ENCODE measurements at places on chromosomes 6 and 20. TPM values are rescaled to one million over a fixed set of nuclear protein-coding genes. Genes with fewer than 3 reads are reported as not detected.

GRCh38 chr20:58127701-58128111 lies 100.7 kb downstream of the ANKRD60 start:
- peak; percentile 14 for DNase-seq

- DNase-seq = no peak
Observed at GRCh38 chr6:9168669-9169068, 733.3 kb upstream of the SLC35B3 start.

DNA sequence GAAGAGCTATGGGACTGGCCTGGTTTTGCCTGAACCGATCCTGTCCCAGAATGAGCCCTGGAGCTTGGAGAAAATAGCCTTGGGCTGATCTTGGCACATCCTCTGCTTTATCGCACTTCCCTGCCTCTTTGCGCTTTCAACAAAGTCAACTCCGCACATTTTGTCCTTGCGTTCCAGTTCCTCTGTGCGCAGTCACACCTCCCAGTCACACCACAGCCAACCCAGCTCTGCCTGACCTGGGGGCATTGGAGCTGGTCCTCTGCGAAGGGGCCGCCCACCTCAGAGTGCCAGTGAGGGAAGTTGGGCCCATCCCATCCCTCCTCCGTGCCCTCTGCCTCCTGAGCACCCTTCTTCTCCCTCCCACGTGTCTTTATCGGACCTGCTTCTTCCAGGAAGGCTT lies 16.9 kb upstream of the UQCC2 start:
- DNase-seq = no peak

- DNase-seq = no peak
Observed at GRCh38 chr6:22145823-22146677, 150.8 kb downstream of the PRL start.

GRCh38 chr6:19691465-19692167 lies 145.6 kb upstream of the ID4 start:
- DNase-seq = no peak

DNA sequence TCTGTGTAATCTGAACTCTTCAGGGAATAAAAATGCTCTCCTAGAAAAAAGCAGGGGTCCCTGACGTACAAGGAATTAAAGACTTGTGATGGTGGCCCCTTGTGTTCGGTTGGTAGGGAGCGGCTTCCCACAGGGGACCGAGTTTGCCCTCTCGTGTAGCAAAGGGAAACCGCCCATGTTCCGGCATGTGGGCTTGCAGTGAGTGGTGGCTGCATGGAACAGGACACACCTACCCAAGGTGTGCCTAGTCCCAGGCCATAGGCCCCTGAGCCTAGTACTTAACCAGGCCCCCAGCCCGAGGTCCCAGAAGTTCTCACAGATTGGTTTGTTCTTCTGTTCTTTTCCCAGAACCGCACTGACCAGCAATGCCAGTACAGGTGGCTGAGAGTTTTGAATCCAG lies 15.5 kb downstream of the MYBL2 start:
- no peak for DNase-seq

DNA sequence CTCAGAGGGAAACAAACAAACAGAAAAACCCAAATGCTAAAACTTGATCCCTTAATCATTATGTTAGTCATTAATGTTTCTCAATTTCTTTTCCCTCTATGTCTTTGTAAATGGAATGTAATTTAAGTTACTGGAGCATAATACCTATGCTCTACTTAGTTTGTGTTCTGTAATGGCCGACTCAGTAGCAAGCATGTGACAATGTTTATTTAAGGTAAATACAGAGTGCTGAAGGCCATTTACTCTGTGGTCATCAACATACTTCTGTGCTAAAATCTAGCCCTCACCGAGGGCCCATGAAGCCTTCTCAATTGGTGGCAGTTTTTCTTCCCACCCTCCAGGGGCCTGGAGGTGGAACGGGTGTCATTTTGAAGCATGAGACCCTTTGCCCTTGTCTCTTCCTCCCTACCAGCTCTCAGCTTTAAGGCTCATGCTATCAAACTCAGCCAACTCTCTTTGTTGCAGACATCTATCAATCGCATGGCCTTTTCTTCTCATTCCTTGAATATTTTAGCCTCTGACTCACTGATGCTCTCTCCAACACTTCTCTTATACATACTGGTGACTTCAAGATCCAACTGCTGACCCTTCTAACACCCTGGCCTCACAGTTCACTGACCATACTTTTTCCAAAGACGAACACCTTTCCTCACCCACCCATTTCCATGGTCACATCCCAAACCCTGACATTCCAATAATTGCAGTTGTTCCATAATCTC lies 48.2 kb downstream of the STX7 start:
- no peak for DNase-seq

DNA sequence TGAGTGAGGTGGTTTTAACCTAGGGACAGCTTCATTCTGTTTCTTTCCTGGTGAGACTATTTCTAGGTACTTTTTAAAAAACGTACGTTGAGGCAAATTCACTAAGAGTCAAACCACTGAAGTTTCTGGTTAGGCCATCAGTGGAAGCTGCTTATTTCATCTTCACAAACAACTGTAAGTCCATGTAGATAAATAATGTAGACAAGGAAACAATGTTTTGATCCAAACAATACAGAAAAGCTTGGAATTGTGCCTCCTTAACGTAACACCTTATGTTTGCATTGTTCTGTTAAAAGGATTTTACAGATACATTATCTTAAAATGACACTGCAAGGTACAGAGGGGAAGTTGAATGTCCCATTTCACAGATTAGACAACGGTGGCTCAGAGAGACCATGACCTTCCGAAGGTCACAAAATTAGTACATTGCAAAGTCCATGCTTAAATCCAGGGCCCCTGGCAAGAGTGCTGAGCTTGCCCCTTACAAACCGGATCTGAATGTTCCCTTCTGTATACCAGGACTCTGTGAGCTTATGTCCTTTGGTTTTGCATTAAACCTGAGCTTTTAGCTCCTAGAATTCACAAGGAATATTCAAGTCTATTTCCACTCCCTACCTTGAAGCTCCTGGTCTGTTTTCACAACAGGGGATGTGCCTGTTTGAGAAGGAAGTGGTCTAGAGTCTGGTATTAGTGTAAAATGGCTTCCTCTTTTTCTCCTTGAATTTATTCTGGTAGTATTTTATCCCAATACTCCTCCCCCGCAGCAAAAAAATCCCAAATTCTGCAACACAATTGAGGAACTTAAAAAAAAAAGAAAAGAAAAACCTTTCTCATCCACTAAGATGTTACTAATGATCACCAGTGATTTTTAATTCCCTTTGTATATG lies 28.9 kb upstream of the ZNF217 start:
- no peak for DNase-seq

DNA sequence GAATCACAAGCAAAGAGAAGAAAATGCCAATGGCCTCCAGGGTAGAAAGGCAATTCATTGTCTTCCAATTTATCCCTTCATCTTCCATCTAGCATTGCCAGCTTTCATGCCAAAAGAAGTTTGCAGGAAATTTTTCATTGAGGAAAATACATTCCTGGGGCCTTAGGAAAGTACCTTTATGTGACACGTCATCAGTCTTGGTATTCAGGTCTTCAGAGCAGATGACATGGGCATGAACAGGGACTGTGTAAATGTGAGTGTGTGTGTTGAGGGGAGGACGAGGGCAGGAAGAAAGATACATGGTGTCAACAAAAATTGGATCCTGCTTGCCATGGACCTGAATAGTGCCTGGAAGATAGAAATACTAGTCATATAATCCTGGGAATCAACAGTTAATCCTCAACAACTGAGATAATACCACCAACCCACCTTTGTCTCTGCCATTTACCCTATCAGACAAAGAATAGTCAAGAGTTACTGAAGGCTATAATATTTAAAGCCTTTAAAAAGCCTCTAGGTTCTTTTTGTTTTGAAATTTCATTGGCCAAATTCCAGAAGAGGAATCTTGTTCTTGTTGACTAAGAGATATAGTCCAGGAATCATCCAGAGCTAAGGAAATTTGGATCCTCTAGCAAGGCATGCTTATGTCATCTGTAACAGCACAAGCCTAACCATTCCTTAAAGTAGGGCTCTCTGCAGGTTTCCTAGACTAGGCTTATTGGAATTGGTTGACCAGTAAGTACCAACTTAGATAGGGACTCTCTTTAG lies 405.8 kb upstream of the SASH1 start:
- no peak for DNase-seq

- DNase-seq = no peak
Observed at GRCh38 chr6:130893277-130893676, 66.1 kb downstream of the SMLR1 start.

GRCh38 chr6:17226786-17227233 lies 54.4 kb upstream of the RBM24 start:
- no peak for DNase-seq

- no peak for DNase-seq
Observed at GRCh38 chr6:44735630-44735963, 348.1 kb downstream of the CDC5L start.

- DNase-seq = peak; percentile 81
Observed at GRCh38 chr6:15036690-15037245, 209.1 kb upstream of the JARID2 start.

DNA sequence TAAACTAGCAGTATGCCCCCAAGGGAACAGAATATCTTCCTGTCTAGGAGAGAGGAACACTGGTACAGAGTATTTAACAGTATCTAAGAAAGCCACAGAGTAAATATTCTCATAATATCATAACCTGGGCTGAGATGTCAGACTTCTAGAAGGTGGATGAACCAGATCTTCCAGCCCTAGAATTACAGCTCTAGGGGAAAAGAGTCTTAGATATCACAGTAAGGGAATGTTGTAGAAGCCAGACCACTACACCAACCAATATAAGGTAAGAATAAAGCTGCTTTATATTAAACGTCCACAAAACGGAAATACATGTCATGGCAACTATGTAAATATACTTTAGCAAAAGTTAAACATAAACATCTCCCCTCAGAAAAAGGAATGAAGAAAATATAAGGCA lies 12.4 kb downstream of the SERINC1 start:
- no peak for DNase-seq

GRCh38 chr20:16710781-16711180 lies 19.0 kb upstream of the SNRPB2 start:
- DNase-seq = no peak

DNA sequence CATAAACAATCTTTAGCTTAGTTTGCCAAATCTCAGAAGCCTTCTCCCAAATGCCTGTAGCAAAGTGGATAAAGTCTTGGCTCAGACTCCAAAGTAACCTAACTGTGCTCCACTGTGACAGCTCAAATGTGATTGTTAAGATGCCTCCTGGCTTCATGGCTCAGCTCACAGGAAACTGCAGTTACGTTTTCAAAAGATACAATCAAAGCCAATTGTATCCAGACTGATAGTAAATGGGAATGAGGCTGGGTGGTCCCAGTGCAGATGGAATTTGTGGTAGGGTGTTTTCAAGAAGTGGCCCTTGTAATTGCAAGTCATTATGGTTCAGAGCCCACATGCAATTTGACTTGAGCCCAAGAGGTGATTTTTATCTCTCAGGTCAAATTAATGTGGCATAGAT lies 151.2 kb upstream of the TAB2 start:
- DNase-seq = no peak

GRCh38 chr6:13831615-13832014 lies 17.3 kb upstream of the MCUR1 start:
- no peak for DNase-seq

- no peak for DNase-seq
Observed at GRCh38 chr20:4519534-4519933, 202.2 kb upstream of the PRND start.

DNA sequence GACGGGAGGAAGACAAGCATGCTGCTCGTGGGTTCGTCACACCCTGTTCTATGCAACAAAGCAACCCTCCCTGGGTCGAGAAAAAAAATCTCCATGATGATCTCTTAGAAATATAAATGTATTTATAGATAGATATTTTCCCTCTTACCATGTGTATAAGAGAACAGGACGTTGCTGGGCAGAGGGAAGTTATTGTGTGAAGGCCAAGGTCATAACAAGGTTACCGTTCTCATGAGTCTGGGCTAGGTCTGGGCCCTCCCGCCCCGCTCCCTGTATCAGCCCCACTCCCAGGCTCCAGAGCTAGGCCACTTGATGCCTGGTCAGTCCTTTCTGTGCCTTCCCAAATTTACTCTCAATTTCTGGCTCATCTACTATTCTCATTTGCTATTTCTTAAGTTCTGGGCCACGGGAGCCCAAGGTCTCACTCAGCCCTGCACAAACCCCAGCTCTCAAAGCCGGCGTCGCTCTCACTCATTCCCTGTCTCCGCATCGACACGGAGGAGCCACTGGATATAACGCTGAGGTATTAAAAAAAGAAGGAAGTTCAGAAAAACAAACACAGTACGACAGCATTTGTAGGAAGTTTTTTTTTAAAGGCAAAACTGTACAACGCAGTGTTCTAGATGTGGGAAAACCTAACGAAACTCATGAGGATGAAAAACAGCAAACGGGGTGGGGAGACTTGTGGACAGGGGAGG lies 96.8 kb downstream of the PSMG4 start:
- no peak for DNase-seq

Gene ZDHHC14
- 11.7 TPM for total RNA-seq

Gene PLCB4
- 0.67 TPM for total RNA-seq

Gene SAMD10
- 2.8 TPM for total RNA-seq

Gene RAD21L1
- total RNA-seq = not detected

Gene ELOVL5
- total RNA-seq = 61.2 TPM

Gene SH3BGRL2
- 35.8 TPM for total RNA-seq

Gene VSTM2L
- 0.79 TPM for total RNA-seq
